ENCODE measurements at places on chromosomes 7 and 10.

DNA sequence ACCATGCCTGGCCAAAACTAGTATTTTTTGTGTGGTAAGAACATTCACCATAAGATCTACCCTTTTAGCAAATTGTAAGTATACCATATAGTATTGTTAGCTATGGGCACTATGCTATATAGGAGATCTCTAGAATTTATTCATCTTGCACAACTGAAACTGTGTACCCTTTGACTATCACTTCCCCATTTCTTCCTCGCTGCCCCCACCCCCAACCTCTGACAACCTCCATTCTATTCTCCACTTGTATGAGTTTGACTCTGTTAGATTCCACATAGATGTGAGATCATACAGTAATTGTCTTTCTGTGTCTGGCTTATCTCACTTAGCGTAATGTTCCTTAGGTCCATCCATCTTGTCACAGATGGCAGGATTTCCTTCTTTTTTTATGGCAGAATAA is 3.6 kb downstream of the CASP7 start:
- DNase-seq: no peak

DNA sequence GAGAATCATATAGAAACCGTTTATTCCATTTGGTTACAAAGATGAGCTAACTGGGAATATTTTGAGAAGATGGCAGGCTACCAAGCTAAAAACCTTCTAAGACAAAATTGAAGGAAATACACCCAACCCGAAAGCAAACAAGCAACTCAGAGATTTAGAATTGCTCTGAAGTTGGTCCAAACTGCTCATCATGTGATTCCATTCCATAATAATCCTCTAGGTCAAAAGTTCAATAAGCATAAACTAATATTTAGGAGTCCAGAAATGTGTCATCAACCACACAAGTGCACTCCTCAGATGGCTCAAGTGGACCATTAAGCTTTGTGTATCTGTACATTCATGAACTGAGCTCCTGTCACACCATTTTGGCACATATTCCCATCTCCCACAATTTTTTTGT is 28.7 kb downstream of the DGKI start:
- DNase-seq: no peak

DNA sequence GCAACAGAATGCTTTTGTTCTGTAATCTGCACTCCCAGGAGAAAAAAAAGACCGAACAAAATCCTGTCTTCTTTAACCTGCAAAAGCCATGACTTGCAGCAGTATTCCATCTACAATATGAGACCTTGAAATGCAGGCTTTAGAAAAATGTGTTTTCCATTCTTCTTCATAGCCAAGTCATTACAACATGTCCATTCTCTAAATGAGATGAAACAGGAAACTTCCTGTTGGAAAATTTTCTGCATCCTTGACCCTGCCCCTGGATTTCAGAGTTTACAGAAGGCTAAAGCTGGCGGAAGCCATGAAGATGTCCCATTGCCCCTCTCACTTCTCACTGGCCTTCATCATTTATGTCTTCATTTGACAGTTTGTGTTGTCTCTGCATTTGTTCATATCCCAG is 546.4 kb downstream of the TNS3 start:
- no peak for DNase-seq

GRCh38 chr10:59627366-59628018 is 82.2 kb downstream of the SLC16A9 start:
- no peak for DNase-seq

GRCh38 chr7:157634401-157635147 is 297.8 kb downstream of the DNAJB6 start:
- no peak for DNase-seq

GRCh38 chr10:15348579-15348978 is 22.5 kb downstream of the FAM171A1 start:
- no peak for DNase-seq

- DNase-seq: no peak
Observed at GRCh38 chr10:125782054-125782453, 6.4 kb upstream of the MMP21 start.

- DNase-seq: no peak
Observed at GRCh38 chr7:123410273-123410904, 124.0 kb downstream of the IQUB start.

- DNase-seq: no peak
Observed at GRCh38 chr7:27767374-27767773, 27.4 kb downstream of the TAX1BP1 start.

DNA sequence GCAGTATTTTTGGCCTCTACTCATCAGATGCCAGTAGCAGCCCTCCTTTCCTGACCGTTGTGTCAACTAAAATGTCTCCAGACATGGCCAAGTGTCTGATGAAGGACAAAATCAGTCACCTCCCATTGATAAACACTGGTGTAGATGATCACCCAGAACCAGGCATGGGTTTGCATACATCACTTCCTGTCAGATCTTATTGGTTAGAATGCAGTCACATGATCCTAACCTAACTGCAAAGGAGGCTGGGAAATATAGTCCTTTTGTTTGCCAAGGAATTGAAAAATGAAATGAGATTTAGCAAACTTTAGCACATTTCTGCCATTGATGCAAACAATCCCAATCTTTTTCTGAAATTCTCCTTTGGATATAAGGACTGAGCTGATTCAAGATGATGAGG is 141.4 kb downstream of the BUB3 start:
- no peak for DNase-seq

GRCh38 chr7:117012696-117013095 is 59.4 kb downstream of the ST7 start:
- DNase-seq: no peak

DNA sequence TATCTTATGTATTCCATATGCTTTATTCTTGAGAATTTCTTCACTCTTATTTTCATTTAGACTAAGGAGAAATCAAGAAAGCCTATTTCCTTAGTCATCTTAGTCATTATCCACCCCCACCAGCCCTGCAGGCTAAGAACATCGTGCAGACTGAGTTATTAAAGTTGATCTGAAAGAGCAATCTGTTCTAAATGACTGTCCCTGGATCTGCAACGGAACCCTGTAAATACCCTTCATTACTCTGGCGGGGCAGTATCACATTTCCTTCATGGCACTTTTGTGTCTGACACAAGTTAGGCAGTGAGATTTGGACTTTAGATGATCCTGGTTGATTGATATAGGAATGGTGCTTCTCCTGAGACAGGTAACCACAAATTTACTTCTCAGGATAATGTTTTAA is 3.5 kb upstream of the MYPN start:
- DNase-seq: no peak

DNA sequence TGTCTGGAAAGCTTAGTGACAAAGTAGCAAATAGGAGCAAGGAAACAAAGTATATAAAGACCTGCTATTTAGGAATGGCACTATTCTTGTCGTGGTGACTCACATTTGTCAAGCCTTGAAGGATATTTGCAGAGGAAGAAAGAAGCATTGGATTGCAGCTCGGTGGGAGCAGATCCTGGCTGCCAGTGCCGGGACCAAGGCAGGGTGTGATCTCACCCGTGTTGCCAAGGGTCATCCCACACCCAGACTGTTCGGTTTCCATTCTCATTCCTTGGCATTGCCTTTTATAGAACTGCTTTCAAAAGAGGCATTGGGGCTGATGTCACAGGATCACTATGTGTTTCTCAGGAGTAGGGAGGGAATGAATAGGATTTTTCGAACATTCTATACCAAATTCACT is 176.2 kb downstream of the GALNT17 start:
- no peak for DNase-seq

GRCh38 chr7:43942997-43943396 is 16.8 kb downstream of the UBE2D4 start:
- DNase-seq: no peak

- no peak for DNase-seq
Observed at GRCh38 chr7:129343099-129343700, 91.0 kb upstream of the STRIP2 start.

DNA sequence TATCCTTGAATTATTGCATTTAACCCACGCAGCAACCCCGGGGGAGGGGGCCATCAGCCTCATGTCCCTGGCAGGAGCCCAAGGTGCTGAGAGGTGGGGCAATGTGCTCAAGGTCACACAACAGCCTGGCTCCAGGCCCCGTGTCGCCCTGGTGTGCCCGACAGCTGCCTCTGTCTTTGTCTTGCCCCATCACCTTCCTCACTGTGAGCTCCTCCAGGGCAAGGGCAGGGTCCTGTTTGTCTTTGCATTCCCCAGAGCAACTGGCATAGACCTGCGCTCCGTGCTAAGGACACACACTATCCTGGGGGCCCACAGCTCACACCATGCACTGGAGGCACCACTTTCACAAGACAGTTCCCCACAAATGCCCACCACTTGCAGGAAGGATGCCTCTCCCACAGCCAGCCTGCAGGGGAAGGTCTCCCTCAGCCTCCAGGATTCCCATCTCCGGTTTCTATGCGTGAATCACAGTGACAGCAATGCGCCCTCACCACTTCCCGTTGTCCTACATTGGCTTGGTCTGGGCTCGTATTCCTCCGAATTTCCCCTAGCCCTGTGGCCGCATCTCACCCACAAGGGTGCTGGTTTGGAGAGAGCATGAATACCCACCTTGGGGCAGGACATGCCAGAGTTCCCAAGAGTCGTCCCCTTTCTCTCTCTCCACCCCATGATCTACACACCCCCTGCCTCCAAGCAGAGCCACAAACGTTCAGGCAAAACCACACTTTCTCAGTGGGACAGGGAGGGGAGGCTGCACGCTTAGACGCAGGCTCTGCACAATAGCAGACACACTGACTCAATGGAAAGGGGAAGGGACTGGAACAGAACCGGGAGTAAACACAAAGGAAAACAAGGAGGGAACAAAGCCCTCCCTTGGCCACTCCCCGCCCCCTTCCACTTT is 10.3 kb downstream of the ITPRIP start:
- no peak for DNase-seq

- DNase-seq: no peak
Observed at GRCh38 chr10:113415246-113415645, 137.6 kb upstream of the HABP2 start.

DNA sequence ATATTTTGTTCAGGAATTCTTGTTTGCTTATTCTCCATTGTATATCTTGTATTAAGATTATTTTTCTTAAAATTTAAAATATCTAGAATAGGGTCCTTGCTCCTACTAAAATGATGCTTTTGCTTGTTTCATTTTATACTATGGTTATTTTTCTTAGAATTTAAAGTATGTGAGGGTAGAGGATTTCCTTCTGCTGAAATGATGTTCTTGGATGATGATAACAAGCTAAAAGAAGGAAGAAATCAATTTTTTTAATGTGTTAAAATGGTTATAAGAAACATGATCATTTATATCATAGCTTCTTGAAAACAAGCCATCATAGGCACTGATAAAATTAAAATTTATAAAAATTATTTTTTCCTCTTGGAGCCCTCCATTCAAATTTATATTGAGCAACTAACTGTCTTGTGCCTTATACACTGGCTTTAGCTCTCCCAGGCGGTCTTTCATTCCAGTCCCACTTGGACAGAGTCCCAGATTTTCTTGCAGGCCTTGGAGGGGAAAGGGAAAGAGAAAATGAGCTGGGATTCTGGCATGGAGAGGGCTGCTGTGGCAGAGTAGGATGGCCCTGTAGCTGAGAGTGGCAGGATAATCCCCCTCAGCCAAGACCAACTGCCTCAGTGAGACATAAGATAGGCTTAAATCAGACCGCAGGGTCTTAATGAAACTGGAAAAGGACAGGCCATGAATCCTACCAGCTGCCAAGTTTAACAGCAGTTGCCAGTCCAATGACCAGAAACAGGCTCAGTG is 60.2 kb downstream of the DNAJB9 start:
- no peak for DNase-seq

DNA sequence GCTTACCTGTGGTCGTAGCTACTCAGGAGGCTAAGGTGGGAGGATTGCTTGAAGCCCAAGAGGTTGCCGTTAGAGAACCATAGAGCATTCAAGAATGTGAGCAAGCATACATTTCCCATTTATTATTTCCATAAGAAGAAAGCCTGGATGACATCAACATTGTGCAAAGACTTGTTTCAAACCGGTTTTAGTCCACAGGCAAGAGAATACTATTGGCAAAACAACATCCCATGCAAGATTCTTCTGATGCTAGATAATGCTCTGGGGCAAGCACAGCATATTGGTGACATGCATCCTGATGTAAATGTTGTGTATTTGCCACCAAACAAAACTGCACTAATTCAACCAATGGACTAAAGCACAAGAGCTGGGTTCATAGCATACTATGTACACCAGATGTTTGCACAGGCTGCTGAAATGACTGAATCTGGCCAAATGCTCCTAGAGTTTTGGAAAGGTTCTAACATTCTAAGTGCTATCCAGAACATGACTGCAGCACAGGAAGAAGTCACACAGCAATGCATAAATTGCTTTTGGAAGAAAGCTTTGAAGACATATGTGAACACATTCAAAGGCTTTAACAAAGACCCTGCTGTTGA is 42.6 kb downstream of the OTUD1 start:
- no peak for DNase-seq

DNA sequence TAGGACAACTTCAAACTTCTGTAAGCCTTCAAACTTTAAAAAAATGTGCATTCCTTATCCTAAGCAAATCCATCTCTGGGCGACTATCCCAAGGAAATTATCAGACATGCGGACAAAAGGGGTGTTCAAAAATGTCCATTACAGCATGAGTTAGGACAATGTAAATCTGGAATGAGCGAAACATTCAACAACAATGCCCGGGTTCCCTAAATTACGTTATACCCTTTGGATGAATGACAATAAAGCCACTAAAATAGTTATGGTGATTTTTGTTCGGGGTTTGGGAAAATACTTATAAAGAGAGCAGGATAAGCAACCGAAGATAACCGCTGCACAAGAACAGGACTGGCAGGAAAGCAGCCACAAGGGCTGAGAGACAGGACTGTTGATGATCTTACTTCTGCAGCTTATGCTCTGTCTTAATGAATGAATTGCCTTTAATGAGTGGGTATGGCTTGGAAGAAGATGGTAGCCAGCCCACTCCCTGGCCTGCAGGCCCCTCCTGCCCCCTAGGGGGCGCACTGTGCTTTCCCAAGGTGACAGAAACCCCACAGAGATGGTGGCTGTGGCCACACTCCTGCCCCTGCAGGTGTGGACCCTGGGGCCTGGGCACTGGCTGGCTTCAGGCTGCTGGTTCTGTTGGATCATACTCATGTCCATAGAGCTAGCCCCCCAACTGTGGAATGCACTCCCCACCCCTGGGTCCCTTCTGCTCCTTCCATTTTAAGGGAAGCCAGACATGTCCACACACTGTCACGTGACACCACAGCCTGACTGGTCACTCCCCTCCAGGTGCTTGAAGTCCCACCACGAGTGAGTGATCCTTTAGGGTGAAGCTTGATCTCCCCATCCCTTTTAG is 45.0 kb downstream of the ZCCHC24 start:
- peak; percentile 34 for DNase-seq

- DNase-seq: no peak
Observed at GRCh38 chr10:94043431-94043990, 49.8 kb downstream of the PLCE1 start.

- DNase-seq: no peak
Observed at GRCh38 chr10:26410356-26410755, 27.8 kb upstream of the APBB1IP start.

GRCh38 chr7:147523056-147523455 is 1067.5 kb upstream of the C7orf33 start:
- DNase-seq: no peak

GRCh38 chr10:3873728-3874461 is 88.9 kb upstream of the KLF6 start:
- DNase-seq: no peak
